ENCODE measurements at places on chromosomes 2 and 18. TPM values are rescaled to one million over a fixed set of nuclear protein-coding genes. Genes with fewer than 3 reads are reported as not detected.

GRCh38 chr2:16657671-16658070 is 8.0 kb downstream of the CYRIA start:
- peaks cover 9% of the 10 kb centered on the region for H3K27me3 ChIP-seq
- no peaks in the 10 kb centered on the region for H3K4me1 ChIP-seq
- DNase-seq, result no peak
- no peak overlapping the region for H3K4me3 ChIP-seq
- H3K27ac ChIP-seq, result no peak overlapping the region

GRCh38 chr18:49833814-49834213 is 20.5 kb upstream of the ACAA2 start:
- no peaks in the 10 kb centered on the region for H3K36me3 ChIP-seq
- no peak overlapping the region for H3K4me3 ChIP-seq

GRCh38 chr2:65901756-65902155 is 469.4 kb upstream of the SPRED2 start:
- H3K27me3 ChIP-seq, result peaks cover 1% of the 10 kb centered on the region
- H3K27ac ChIP-seq, result no peak overlapping the region
- H3K4me3 ChIP-seq, result no peak overlapping the region
- no peaks in the 10 kb centered on the region for H3K4me1 ChIP-seq
- H3K36me3 ChIP-seq, result no peaks in the 10 kb centered on the region

The AMER3 gene
- not detected for total RNA-seq

The GEN1 gene
- 19.8 TPM for total RNA-seq

The MC2R gene
- total RNA-seq, result not detected

DNA sequence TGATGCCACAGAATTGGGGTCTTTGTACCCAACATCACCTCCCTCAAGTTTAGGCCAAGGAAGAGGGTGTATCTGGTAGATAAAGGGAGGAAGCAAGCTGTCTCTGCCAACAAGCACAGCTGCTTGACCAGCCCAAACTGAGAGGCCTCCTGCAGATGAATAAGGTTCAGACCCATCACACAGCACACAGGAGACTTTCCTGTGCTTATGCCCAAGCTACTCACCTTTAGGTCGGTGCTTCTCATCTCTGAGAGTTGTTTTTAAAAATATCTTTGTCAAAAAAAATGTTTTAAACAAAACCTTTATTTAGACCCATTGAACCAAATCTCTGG is 24.7 kb upstream of the SP3 start:
- no peak overlapping the region for H3K27ac ChIP-seq
- no peak for DNase-seq
- no peaks in the 10 kb centered on the region for H3K27me3 ChIP-seq
- H3K36me3 ChIP-seq, result no peaks in the 10 kb centered on the region

The MROH2A gene
- total RNA-seq, result not detected

DNA sequence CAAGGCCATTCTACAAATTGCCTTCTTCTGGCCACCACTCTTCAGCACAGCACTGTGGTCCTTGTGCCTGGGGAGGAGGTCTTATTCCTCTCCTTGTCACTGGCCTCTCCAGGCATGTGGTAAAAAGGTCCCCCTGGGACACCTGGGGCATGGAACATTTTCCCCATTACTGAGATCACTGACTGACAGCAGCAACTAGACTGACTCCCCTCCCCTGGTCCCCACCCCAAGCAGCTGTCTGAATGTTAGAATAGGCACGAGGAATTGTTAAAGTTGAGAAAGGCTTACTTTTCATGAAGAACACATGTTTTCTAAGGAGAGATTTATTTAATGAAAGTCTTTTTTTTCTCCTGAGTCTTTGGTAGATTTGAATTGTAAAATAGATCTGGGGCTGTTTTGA is 39.5 kb upstream of the RTN4 start:
- no peaks in the 10 kb centered on the region for H3K36me3 ChIP-seq
- no peaks in the 10 kb centered on the region for H3K27me3 ChIP-seq
- H3K4me3 ChIP-seq, result no peak overlapping the region
- no peak for DNase-seq

Data from activated CD8-positive, alpha-beta T cell treated with anti-CD3 and anti-CD28 coated beads for 36 hours (primary cell).